Osteoblast (primary cell): ENCODE measurements at places on chromosomes 6 and 20. TPM values are rescaled to one million over a fixed set of nuclear protein-coding genes. Genes with fewer than 3 reads are reported as not detected.
A peak's percentile ranks its signal among the peaks of the same experiment; 100 is the strongest.

DNA sequence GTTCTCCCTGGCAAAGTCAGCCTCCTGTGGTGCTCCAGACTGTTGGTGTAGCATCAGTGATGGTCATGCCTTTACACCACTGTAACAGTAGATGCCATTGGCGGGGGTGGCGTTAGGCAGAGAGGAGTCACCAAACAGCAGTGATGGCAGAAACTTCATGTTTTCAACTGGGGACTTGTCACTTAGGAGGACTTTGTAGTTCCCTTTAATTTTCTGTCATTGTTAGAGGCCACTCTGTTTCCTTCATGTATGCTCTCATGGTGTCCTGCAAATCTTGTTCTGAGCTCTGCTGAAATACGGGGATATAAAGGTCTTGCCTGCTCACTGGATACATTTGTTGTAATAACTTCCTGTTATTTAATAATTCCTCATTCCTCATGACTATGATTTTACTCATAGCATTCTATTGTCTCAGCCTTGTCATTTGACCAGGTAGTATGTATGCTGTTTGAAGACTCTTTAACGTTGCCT, 4.6 kb downstream of the MAP3K4 start:
- no peak for DNase-seq

GRCh38 chr6:43062818-43063217, 3.4 kb downstream of the KLC4 start:
- DNase-seq: no peak

DNA sequence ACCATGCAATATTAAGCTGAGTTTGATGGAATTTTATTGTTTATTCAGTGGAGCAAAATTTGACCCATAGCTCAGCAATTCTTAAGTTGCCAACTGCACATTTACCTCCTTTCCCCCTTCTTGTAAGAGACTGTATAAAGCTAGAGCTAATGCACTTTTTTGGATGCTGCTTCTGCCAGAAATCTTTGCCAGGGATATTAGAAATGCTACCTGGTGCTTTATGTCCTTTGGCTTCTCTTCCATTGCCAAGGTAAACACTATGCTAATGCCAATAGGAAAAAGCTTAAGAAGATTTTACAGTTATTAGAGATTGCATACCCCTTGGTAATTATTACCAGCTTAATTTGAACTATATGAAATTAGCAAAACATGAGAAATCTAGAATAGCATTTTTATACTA, 79.0 kb upstream of the OGFRL1 start:
- no peak for DNase-seq

DNA sequence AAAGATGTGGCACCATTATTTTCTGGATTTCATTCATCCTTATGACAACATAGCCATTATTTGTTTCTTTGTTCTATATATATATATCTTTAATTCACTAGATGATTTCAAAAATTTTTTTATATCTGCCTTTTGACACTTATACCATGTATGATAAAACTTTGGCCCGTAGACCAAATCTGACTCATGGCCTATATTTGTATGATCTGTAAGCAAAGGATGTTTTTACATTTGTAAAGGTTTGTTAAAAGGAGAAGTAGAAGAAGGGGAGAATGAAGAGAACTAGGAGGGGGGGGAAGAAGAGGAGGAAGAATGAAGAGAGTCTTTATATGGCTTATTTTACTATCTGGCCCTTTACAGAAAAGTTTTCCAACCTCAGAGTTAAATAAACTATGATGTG, 279.7 kb downstream of the LAMA2 start:
- no peak for DNase-seq

DNA sequence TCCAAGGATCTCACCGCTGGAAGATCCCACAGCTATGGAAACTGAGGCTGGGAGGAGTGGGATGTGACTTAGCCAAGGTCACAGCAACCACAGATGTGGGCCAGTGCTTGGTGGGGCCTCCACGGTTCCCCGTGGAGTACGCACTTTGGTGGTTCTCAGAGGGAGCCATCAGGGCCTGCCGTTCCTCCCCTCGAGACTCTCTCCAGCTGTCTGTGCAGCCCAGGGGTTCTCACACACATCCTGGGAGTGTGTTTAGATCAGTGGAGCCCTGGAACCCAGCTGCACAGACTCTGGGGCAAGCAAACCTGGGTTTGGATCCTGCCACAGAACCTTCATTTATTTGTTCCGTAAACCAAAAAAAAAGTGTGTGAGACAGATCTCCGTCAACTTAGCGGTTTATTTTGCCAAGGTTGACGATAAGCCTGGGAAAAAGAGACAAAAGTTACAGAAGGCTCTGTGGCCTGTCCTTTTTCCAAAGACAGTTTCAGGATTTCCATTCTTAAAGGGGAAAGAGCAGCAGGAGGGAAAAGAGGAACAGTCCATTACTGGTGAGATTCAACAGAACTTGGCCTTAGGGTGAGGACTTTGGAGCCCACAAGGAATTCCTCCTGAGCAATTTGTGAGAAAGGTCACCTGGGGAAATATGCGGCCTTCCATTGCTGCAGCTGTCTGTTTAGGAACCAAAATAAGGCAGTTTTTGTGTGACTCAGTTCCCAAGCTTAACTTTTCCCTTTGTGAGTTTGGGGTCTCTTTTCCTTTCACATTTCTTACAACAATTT, 13.6 kb upstream of the MYMX start:
- no peak for DNase-seq

GRCh38 chr6:125114248-125114858, 39.2 kb upstream of the TPD52L1 start:
- no peak for DNase-seq

GRCh38 chr6:152554851-152555250, 82.3 kb downstream of the SYNE1 start:
- DNase-seq: no peak

GRCh38 chr6:33273924-33274902, 2.3 kb downstream of the RPS18 start:
- DNase-seq: no peak

DNA sequence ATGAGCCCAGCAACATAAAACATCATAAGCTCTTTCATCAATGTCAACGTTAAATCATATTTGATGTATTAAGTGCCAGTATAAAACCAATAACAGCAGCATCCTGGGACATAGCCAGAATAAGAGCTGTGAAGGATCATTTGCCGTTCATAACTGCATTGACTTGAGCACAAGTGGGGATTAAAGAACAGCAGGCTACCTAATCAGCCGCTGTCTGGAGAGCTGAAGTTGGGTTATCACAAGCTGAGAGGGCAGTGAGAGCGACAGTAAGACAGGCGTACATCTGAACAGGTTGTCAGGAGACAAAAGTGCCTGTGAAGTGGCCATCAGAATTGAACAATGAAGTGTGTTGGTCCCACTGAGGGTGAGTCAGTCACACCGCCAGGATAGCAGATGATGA, 269.6 kb downstream of the GRIK2 start:
- DNase-seq: no peak

DNA sequence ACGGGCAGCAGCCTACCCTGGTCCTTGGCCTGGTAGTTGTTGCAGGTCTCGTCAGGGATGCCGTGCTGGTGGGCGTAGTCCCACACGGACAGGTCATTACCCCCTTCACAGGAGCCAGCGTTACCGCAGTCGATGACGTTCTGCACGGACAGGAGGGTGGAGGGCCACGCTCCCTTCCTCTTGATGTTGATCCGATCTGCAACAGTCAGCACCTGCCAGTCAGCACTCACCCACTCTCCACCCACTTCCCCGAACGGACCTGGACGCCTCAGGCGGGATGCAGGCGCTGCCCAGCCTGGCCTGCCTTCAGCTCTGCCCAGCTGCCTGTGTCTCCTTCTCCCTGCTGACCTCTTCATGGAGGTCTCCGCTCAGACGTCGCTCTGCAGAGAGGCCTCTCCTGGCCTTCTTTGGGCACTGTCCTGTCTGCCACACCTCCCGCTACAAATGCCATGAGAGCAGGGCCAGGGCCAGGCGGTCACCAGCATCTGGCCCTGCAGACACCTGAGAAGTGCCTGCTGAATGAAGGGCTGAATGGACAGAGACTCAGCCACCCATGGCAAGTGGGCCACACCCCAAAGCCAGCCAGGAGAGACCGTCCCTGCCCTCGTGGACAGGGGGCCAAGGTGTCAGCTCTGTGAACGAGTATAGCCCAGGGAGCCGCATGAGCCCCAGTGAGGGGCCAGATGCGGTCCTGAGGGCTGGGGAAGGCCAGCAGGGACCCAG, 5.4 kb downstream of the CTSZ start:
- DNase-seq: peak; percentile 79

DNA sequence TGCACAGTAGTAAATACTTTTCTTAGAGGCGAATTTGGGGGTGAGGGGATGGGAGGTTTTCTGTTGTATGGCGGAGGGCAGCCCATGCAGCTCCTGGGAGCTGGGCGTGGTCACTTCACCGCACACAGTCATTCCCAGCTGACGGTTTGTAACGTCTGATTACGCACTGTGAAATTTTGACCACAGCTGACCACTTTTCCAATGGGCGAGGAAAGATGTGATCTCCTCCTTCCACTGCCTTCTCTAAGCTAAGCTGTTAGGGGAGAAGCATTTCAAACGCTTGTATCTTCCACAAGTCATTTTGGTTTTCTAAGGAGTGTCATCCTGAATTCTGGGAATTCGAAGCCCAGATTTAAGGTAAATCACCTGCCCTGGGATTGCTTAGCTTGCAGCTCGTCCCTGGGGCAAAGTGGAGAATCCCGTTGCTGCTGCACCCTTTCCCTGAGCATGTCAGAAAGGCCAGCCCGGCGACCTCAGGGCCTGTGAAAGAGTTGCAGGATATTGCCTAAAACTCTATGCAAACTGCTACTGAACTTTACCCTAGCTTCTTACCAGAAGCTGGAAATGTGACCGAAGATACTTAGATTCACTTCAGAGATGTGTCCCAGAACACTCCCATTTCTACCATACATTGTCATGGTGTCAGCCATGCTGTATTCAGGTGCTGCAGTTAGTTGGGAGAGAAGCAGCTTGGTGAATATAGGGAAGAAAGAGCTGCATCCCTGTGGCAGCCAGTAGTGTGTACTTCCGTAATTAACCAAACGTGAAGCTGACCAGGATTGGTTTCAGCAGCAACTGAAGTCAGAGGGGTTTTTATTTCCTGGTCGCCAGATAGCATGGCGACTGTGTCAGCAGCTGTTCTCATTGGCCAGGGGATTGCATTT, 58.9 kb downstream of the RREB1 start:
- peak; percentile 91 for DNase-seq

The DPPA5 gene
- total RNA-seq: not detected in 2 replicates
